GM03348 (cell line): ENCODE measurements at places on chromosomes 5 and 9.

- no peak for DNase-seq
These were observed 97.5 kb downstream of the PIP5K1B start for GRCh38 chr9:68802525-68803015.

DNA sequence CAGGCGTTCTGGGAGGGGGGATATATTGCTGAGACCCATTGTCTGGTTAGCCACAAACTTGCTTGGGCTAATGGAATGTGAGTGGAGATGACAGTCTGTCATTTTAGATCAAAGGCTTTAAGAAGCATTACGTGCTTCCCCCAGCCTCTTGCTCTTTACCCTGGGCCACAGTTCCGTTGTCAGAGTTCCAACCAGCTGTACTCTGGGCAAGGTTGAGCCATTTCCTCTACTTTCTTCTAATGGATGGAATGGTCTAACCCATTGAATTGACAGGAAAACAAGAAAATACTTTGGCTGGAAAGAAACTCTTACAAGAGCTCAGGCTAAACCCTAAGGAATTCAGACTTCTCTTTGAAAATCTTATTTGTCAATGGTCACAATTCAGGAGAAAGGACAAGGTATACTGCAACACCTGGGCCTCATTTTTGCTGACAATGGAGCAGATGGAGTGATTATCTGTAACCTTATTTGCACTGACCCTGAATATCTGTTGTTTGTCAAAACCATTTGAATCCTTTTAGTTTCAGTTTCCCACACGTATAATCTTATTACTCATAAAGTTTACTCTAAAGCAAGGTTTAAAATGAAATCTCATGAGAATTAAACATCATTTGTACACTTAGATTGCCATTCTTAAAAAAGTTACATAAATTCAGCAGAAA is 231.4 kb downstream of the PDE4D start:
- DNase-seq: no peak

DNA sequence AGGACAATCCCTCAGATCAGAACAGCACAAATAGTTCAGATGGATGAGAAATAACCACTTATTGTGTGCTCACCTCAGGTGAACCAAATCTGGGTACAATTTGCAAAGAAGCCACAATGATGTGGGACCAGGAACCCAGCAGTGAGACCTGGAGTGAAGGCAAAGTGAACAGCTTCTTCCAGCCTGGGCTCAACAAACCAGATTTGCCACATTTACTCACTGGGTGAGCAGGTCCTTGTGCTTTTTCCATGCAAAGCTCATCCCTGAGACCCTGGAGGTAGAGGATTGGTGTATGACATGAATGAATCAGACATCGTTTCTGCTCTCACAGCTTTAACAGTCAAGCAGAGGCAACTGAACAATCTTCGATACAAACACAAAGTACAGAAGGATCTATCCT is 29.1 kb upstream of the GRIA1 start:
- DNase-seq: no peak

- DNase-seq: no peak
These were observed 1.5 kb downstream of the PLAA start for GRCh38 chr9:26945591-26945990.

DNA sequence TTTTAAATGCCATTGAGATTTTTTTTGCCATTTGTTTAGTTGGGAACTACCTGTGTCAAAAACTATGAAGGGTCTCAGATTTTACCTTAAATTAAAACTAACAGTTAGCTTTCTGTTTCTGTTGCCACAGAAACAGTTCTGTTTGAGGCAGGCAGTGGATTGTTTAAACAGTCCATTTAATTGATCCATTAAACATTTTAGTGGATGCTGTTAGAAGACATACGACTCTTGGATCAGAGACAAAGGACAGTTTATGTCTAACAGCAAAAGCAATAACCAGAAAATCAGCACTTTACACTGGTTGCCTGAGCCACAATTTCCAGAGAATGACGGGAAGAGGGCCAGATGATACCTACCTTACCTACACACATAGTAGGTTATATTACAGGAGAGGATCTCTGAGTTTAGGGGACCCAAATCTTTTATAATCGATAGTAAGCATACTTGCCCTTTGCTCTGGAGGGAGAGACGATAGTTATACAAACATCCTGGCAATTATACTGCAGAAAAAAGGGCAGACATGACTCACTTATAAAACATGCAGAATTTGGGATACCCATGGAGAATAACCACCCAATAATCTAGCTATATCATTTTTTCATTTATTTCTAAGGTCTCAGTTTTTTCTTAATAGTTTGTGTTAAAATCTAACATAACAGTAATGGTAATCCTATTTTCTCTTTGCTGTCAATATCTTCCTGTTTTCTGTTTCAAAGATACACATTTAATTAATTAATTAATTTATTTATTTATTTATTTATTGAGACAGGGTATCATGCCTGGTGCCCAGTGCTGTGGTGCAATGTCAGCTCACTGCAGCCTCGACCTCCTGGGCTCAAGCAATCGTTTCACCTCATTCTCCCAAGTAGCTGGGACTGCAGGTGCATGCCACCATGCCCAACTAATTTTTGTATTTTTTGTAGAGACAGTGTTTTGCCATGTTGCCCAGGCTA is 136.7 kb upstream of the TNFAIP8 start:
- peak; percentile 14 for DNase-seq

DNA sequence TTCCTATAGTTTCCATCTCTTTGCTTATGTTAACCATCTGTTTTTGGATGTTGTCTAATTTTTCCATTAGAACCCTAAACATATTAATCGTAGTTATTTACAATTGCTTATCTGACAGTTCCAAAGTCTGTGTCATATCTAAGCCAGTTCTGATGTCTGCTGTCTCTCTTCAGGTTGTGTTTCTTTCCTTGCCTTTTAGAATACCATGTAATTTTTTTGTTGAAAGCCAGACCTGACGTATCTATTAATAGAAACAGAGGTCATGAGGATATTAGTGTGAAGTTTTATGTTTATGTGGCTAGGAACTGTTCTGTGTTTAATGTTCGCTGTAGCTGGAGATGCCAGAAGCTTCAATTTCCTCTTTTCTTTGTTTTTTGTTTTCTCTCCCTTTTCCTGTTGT is 52.2 kb downstream of the ZNF618 start:
- no peak for DNase-seq

DNA sequence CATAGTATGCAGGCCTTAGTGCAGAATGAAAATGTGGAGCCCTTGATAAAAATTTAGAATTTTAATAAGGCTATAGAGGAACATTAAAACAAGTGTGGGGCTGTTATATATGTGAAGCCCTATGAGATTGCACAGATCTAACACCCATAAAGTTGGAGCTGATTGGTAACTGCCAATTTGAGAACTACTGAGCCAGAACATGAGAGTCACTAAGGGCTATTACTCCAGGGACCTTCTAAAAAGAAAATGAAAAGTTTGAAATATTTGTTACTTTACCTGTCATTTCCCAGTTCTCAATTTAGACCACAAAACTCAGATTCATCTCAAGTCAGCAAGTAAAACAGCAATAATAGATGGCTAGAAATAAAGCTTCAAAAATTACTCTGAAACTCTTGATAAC is 898.6 kb downstream of the TLE1 start:
- no peak for DNase-seq

DNA sequence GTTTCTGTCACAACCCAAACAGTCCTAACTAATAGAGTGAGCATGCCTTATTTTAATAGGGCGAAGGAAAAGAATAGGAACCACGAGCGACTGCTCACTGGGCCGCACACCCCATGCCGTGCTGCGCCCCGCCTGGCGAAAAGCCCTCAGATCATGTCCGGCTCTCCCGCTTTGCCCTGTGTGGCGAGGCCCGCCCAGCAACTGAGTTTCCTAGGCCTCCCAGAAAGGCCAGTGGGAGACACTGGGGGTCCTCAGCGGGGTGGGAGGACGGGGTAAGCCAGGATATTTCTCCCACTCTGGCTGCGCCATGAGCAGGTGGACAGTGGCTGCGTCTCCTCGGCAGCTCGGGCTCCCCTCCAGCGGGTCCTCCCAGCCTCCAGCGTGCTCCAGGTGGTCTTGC is 138.0 kb downstream of the GAPVD1 start:
- DNase-seq: no peak

DNA sequence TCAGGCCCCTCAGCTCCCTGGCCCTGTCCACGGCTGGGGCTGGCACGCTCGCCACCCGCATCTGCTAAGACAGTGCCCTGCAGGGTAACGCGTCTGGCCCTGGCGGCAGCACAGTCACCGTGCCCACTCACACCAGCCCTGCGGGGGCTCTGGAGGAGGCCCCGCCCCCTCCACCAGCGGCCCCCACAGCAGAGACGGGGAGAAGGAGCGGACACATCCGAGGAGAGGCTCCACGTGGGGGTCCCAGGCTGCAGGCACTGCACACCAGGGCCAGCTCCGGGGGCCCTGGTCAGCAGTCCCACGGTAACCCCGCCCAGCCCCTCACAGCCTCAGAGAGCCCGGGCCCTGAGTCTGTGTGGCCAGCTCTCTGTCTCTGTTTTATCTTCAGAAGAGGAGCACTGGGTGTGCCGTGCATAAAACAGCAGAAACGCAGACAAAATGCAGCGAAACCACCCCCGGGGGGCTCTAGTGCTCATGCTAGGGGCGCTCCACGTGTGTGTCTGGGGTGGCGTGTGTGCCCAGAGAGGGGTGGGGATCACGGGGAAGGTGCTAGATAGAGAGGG is 47.5 kb upstream of the NRARP start:
- DNase-seq: no peak

DNA sequence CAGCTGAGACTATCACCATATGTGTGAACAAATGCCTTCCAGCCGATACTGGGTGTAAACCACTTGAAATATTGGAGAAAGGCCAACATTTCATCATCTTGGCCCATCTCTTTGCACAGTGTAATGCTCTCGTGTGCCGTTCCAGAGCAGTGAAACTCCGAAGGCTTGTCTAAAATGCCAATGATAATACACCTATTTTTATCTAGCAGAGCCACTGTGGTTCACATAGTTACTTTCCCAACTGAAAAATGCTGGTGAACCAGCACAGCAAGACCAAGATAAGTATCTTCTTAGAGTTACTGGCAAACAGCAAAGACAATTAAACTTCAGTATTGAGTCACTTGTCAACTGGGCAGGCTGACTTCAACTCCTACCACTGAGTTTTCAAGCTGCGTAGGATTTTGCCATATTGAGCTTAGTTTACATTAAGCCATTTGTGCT is 379.9 kb upstream of the ACTBL2 start:
- DNase-seq: peak; percentile 60

DNA sequence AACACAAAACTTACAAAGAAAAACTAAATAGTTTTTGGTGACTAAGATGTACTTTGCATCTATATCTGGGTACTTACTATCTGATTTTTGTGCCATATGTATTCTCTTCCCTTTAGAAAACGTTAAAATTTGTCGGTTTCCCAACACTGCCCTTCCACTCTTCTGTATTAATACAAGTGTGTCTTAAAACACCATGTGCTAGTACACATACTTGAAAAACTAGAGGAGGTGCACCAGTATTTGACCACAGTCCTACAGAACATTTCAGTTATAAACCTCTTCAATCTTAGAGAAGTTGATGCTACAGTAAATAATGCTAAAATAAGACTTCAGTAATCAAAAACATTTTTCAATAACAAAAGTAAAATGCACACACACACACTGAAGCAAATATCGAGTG is 251.2 kb downstream of the EFNA5 start:
- DNase-seq: no peak

DNA sequence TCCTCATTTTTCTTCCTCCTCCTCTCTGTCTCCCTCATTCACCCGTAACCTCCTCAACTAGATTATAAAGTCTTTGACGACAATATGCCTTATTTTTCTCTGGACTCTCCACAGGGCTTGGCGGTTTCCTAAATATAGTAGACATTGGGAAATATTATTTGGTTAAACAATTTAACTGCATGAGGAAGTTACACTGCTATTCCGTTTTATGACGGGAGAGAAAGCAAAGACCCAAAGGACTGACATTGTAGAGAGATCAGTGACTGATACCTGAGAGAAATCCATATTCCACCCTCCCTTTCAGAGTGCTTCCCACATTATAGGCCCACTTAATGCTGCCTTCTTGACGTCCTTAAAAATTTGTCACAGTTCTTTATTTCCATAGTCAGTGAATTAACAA is 51.2 kb downstream of the GDA start:
- DNase-seq: no peak

DNA sequence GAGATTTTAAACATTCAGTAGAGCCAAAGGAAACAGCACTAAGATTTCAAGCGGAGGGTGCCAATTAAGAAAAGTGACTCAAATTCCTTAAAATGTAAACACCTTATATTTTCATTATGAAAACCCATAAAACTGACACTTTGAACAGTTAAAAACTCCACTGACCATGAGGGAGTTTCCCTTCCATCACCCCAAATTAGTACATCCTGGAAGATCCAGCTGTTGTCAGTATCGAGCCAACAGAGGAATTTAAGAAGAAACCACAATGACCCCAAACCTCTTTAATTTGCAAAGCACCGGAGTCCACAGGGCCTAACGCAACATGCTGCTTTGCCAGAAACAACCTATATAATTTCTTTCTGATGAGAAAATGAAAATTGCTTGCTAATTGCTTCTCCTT is 41.3 kb downstream of the ROR2 start:
- DNase-seq: peak; percentile 25

- no peak for DNase-seq
These were observed 530.4 kb upstream of the DAB2 start for GRCh38 chr5:39955156-39955555.

- no peak for DNase-seq
These were observed 196.4 kb downstream of the SEMA6A start for GRCh38 chr5:116378007-116378776.

DNA sequence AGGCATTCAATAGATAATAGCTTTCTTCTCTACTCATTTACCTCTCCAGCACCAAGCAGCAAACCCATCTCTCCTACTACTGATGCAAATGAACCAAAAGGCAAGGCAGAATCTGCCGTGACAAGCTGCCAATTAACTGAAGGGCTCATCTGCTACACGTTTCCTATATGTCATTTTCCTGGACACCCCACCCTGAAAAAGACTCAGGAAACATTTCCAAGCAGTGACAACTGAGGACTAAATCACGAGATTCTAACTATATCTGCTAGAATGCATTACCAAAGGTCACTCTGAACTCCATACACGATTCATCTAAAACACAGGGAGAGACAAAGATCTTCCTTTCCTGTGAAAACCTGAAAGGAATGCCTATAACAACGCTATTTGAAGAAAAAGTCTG is 12.9 kb downstream of the PLPP1 start:
- DNase-seq: no peak

DNA sequence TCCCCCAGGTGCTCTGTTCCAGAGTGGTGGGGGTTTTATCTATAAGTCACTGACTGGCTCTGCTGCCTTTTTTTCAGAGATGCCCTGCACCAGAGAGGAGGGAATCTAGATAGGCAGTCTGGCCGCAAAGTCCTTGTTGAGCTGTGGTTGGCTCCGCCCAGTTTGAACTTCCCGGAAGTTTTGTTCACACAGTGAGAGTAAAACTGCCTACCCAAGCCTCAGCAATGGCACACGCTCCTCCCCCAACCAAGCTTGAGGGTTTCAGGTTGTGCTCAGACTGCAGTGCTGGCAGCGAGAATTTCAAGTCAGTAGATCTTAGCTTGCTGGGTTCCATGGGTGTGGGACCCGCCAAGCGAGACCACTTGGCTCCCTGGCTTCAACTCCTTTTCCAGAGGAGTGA is 1428.6 kb downstream of the MAT2B start:
- DNase-seq: no peak

- no peak for DNase-seq
These were observed 27.0 kb downstream of the FAM169A start for GRCh38 chr5:74839229-74839628.

GRCh38 chr5:6188344-6188743 is 190.0 kb downstream of the MED10 start:
- no peak for DNase-seq
